ENCODE measurements at places on chromosomes 3 and 15.

- no peak for DNase-seq
These were observed 241.7 kb downstream of the ATP8B4 start for GRCh38 chr15:49877117-49877872.

DNA sequence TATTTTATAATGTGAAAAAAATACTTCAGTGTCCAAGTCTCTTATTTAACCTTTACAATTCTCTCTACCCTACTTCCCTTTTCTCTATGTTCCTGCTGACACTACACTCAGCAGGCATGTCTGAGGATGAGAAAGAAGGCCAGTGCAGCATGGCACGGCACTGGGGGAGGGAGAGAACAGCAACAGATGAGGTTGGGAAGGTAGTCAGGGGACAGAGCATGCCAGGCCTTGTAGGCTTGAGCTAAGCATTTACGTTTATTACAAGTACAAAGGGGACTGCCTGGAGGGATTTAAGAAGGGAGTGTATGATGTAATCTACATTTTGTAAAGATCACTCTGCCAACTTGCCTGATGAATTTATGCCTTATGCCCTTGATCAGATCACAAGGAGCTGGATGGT lies 117.3 kb upstream of the WNT5A start:
- DNase-seq = no peak

GRCh38 chr15:83927704-83928391 lies 273.9 kb downstream of the ADAMTSL3 start:
- DNase-seq = no peak

GRCh38 chr15:40796041-40796440 lies 10.8 kb upstream of the ZFYVE19 start:
- DNase-seq = no peak

DNA sequence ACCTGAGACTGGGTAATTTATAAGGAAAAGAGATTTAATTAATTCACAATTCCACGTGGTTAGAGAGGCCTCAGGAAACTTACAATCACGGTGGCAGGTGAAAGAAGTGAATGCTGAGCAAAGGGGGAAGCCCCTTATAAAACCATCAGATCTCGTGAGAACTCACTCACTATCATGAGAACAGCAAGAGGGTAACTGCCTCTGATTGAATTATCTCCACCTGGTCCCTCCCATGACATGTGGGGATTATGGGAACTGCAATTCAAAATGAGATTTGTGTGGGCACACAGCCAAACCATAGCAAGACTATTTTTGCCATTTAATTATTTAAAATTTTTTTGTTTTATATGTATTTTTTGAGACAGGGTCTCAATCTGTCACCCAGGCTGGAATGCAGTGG lies 27.0 kb upstream of the KCTD6 start:
- no peak for DNase-seq

All from activated naive CD4-positive, alpha-beta T cell treated with anti-CD3 and anti-CD28 coated beads, Interleukin-2, amount 50 U/mL, for 16 hours (primary cell).